ENCODE measurements at places on chromosomes 5 and 9.
A peak's percentile ranks its signal among the peaks of the same experiment; 100 is the strongest.

GRCh38 chr5:168592014-168592368, 12.8 kb upstream of the PANK3 start:
- no peak for DNase-seq

DNA sequence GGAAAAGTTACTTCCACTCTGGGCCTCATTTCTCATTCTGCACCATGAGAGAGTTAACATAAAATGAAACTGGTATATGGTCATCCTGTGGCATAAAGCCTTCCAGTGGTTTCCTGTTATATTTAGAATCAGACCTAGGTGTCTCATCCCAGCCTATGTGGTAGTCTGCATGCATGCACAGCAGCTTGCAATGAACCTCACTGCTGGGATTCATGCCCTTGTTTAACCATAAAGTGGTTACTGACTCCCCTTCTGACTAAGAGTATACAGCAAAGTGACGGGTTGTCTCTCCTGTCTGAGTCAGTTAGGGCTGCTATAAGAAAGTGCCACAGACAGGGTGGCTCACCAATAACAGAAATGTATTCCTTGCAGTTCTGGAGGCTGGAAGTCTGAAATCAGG, 14.7 kb upstream of the TDRD7 start:
- DNase-seq = no peak

DNA sequence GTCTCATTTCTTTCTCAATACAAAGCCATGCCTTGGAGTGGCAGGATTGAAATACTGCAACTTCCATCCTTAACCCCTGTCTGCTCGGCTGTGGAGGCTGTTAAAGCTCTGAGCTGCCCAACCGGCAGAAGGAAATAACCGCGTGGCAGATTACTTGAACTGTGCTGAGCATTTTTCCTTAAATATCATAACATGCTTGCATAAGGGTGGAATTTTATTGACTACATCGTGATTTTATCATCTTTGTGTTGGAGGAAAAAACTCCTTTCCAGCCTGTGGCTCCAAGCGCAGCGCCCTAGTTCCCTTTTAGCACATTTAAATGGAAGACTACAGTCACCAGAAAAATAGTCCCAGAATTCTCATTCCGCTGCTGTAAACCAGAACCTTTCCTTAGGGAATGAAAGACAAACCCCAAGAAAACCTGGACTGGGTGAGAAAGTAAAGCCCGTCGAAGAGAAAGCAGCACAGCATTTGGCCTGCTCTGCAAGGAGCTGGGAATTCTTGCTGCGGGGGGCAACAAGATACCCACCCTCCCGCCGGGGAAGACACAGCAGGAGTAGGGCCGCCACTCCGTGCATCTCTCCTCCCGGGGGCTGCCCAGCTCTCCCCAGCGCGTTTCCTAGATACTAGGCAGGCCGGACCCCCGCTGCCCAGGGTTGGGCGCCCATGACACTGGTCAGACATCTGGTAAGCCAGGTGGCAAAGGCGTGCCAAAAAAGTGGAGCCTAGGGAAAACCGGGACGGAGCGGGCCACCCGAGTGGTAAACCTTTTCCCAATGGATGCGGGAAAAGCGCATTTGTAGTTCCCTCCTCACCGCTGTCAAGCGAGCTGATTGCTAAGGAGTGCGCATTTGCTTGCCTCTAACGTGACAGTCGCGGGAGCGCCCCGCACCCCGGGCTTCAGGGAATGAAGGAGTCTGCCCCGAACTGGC, 1.3 kb downstream of the SHC3 start:
- DNase-seq = peak; percentile 37

GRCh38 chr5:154087260-154087659, 48.5 kb downstream of the MFAP3 start:
- DNase-seq = no peak

DNA sequence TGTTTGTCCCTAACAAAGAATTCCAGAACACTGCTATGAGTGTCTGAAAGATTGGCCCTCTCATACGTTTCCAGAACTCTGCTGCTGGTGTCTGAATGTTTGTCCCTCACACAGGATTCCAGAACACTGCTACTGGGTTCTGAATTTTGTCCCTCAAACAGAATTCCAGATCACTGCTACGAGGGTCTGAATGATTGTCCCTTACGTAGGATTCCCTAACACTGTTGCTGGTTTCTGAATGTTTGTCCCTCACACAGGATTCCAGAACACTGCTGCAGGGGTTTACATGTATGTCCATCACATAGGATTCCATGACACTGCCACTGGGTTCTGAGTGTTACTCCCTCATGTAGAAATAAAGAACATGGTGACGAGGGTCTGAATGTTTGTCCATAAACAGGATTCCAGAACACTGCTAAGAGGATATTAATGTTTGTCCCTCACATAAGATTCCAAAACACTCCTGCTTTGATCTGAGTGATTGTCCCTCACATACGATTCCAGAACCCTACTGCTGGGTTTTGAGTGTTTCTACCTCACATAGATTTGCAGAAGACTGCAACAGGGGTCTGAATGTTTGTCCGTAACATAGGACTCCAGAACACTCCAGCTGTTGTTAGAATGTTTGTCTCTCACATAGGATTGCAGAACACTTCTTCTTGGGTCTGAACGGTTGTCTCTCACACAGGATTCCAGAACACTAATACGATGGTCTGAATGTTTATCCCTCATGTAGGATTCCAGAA, 214.4 kb downstream of the FOXD4L6 start:
- no peak for DNase-seq
